ENCODE measurements at places on chromosomes 7 and 10.

- DNase-seq = no peak
Observed at GRCh38 chr10:51074238-51075028, at the start of gene PRKG1. PRKG1 (plus strand) TSS chr10:51074487.

- no peak for DNase-seq
Observed at GRCh38 chr10:76649723-76650127, 987.9 kb downstream of the KCNMA1 start.

DNA sequence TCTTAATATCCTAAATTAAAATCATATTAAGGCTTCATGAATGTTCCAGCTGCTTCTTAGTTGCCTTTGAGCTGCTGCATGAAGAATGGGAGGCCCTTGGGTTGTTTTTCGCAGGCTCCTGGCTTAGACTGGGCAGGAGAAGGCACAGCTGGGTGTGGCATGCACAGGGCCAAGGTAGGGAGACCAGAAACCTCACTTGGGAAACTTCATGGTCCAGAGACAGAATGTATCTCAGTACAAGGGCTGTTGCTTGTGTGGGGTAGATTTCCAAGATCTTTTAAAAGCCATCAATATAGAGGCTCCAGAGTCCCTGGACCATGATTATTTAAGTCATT is 49.9 kb downstream of the BUB3 start:
- no peak for DNase-seq

DNA sequence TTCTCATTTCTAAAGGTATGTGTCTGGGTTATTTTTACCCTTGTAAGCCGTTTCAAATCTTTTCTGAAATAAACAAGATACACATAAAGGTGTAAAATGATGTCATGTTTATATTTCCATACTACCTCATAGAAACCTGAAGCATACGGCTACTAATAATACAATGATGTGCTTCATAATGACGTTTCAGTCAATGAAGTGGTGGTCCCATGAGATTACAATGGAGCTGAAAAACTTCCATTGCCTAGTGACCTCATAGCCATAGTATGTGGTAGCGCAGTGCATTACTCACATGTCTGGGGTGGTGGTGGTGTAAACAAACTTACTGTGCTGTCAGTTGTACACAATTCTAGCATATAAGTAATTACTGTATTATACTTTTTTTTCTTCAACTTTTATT is 24.9 kb downstream of the EPDR1 start:
- DNase-seq = no peak

- DNase-seq = peak; percentile 39
Observed at GRCh38 chr7:2632733-2633537, 1.1 kb downstream of the TTYH3 start.
